ENCODE measurements at places on chromosomes 2 and 18.

DNA sequence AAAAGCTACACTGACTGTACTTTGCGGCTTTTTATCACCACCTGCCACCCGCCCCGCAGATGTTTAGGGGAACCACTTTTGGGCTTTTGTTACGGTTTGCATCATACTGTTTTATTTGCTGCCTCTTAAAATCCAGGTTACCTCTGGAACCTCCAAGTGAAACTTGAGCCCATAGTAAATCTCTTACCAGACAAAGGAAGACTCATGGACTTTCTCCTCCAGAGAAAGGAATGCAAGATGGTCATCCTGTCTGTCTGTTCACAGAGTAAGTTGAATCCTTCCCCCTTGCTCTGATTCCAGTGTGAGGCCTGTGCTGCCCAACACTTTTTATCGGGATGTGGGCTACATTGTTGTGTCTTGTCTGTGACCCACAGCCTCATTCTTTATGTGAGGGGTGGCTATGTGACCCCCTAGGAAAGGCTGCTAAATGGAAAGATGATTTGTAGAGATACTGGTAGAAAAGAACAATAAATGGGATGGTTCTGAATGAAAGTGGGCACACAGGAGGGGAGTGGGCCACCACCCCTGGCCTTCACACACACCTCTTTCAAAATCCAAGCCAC lies 23.3 kb downstream of the RMC1 start:
- DNase-seq: no peak

DNA sequence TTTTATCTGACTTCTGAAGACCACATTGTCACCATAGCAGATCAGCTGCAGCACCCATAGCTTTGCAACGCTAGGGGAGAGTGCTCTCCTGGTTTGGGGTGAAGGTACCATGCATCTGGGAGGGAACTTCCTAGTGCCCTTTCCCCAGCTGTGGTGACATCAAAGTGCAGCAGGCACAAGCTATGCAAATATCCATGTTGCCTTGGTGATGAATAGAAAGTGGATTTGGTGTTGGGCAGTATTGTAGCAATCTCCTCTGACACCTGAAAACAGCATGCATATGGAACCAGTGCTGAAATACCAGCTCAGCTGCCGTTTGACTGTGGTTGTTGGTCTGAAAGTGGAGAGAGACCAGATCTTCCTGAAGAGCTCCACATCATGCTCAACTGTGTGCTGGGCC lies 37.1 kb downstream of the BCL2L11 start:
- peak; percentile 81 for DNase-seq

DNA sequence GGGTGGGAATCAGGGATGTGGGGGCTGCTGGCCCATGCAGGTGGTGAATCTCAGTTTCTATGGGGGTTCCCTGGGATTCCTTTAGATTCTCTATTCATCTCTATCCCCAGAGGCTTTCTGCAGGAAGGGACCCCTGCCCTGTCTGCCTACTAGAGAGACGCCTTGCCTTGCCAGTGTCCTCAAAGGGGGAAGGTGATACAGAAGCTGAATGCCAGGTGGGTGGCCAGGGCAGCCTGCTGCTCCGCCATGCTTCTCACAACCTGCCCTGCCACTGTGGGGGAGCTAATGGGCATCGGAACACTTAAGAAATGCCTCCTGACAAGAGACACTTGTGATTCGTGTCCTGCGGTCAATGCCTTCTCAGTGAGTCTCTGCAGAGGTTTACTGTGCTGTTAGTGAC lies 368.4 kb downstream of the EN1 start:
- no peak for DNase-seq

- DNase-seq: no peak
Measured at GRCh38 chr18:1657876-1658275, 753.2 kb downstream of the ADCYAP1 start.

- DNase-seq: no peak
Measured at GRCh38 chr18:50509012-50509411, 50.9 kb upstream of the MAPK4 start.

GRCh38 chr18:63773551-63773950 lies 1.7 kb upstream of the SERPINB7 start:
- DNase-seq: no peak

- no peak for DNase-seq
Measured at GRCh38 chr2:228828397-228828796, 442.7 kb downstream of the PID1 start.

DNA sequence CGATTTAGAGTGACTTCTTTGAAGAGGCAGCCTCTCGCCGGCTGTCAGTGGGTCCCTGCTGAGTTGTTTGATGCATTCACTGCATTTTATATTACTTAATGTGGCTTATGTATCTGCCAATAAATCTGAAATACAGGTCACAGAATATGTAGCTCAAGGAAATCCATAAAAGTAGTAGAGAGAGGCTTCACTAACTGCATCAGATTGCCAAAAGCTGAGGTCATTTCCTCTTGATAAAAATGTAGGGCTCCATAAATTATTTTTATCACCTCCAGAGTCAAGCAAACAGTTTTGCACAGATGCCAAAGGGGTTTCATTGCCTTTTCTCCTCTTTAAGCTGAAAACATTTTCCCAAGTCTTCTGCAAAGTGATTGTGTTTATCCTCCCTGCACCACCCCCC lies 36.5 kb upstream of the CCDC93 start:
- DNase-seq: no peak

DNA sequence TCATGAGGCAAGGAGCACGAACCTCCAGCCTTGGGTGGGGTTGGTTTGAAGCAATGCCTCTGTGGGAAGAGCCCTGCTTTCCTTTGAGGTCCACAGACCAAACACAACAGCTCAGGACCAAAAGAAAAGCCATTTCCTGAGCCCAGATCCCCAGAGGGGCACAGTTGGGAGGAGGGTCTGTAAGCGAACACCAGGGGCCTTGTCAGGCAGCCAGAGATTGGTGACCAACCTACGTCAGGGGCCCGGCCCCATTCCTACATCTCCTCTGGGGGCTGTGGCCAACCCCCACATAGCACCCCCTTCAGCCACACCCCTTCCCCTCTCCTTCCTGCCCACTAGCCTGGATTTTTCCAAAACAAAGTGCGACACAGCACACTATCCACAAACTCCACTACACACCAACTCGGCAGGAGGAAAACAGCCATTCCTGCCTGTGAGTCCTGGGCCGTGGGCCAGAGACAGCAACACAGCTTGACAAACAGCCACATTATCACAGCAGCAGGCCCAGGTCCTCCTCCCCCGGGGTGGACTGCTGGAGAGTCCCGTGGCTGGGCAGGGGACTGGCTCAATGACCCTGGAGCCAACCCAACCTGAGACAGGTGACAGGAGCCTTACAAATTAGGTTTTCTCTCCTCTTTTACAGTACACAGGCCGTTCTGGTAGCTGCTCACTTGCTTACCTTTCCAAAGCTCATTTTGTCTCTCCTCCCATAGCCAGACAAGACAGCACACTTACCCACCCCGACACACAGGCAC lies 98.8 kb downstream of the TNS1 start:
- no peak for DNase-seq

DNA sequence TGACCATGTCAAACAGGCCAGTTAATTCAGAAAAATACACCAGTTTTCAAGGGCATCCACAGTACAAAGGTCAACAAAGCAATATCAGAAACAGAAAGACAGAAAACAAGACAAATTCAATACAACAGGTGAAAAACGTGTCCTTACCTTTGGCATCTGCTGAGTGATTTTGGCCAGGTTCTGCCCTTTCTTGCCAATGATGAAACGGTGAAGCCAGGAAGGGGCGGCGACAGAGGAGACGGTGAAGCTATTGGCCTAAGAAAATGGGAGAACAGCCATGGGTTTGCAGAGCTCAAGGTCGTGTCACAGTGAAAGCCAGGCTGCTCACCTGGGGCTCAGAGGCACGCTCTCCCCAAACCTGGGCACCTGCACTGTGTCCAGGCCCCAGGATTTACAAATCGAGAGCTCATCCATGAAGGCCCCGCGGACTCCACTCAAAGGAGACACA lies 60.5 kb downstream of the HDLBP start:
- no peak for DNase-seq

All from germinal center (tissue), 1 donor.